Stimulated activated naive CD4-positive, alpha-beta T cell treated with Interleukin-2 at 50 U/mL for 16 hours (primary cell): ENCODE measurements at places on chromosomes 1 and 21.

- DNase-seq = no peak
Observed at GRCh38 chr1:172976222-172977041, 74.3 kb downstream of the TNFSF18 start.

DNA sequence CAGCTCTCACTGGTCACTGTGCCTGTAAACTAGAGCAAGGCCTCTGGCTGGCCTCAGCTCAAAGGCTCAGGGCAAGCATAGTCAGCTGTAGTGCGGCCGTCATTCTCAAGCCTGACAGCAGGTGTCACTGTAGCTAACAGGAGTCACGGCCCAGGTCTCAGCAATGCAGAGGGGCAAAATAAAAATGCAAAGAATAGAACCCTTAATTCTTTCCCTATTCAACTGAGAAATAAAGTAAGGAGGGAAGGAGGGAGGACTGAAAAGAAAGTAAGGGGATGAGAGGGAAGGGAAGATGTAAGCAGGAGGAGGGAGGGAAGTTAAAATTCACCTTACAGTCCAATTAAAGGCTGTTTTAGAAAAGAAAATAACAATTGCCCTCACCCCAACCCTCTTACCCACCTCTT lies 106.1 kb downstream of the KIAA0319L start:
- peak; percentile 70 for DNase-seq

DNA sequence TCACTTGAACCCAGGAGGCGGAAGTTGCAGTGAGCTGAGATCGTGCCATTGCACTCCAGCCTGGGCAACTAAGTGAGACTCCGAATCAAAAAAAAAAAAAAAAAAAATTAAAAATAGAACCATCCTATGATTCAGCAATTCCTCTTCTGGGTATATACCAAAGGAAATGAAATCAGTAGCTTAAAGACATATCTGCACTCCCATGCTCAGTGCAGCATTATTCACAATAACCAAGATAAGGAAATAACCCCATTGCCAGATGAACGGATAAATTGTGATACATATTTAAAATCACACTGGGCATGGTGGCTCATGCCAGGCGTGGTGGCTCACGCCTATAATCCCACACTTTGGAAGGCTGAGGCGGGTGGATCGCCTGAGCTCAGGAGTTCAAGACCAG lies 23.8 kb downstream of the ALDH9A1 start:
- no peak for DNase-seq

DNA sequence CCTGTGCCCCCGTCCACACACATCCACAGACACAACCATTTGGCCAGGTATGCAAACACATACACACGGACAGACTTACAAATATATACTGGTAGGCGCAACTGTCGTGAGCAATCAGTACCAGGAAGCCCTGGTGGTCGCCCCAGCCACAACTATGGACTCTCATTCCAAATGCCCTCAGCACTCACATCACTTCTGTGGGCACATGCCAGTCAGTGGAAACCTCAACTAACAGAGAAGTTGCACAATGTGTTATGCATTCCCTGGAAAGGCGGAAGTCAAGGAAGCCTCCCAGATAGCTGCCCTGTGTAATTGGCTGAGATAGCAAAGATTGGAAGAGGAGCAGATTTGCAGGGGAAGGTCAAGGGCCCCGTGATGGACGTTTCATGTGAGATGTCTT lies 1.4 kb upstream of the HEYL start:
- no peak for DNase-seq

DNA sequence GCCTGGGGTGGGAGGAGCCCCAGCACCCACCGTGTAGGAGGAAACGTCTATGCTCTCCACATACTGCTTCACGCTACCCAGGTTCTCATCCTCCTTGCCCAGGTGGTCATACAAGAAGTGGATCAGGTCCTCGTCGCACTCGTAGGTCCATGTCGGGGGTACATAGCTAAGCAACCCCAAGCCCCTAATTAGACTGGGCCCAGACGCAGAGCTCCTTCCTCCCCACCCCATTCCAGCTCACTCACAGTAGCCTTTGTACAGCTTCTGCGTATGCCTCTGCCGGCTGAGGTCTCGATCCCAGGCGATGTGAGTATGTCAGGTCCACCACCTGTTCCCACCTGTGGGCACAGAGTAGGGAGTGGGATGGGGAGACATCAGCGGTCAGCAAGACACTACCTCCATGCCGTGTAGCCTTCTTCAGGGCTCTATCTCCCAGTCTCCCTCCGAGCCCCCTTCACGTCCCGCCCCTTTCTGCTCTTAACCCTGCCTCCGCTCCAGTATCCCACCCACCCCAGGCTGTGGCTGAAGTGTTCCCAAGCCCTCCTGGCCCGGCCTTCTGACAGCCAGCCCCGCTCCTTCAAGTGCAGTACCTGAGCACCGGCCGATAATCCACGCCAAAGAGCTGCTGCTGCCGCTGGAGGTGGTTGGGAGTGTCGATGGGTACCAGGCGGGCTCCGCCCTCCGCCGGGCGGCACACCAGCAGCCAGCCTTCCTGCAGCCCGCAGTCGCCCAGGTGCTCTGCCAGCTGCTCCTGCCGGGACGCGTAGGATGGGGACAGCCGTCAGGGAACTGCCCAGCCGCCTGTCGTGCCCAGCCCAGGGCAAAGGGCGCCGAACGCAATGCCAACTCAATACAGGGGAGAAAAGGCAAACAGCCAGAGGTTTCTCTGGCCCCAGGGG lies 919 bp downstream of the HECTD3 start:
- peak; percentile 19 for DNase-seq

DNA sequence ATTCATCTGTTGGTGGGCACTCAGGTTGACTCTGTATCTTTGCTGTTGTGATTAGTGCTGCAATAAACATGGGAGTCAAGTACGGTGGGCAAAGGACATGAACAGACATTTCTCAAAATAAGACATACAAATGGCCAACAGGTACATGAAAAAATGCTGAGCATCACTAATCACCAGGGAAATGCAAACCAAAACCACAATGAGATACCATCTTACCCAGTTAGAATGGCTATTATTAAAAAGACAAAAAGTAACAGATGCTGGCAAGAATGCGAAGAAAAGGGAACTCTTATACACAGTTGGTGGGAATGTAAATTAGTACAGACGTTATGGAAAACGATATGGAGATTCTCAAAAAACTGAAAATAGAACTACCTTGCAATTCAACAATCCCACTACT lies 98.9 kb downstream of the TMEM53 start:
- DNase-seq = no peak

DNA sequence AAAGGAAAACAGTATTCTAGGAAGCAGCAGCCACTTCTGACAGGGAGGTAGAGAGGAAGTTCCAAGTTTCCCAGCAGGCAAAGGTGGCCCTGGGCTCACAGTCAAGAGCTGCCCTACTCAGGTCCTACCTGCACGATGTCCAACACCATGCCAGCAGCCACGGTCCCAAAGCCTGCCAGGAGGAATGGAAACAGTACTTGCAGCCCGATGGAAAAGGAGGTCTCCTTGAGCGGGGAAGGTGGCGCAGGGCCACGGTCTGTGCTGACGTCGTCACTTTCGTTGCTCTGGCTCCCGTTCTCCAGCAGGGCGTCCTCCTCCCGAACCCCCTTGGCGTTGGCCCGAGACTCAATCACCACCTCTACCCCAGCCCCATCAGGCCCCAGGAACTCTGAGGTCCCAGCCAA lies 3.1 kb downstream of the SLC41A1 start:
- no peak for DNase-seq

- DNase-seq = no peak
Observed at GRCh38 chr1:58754683-58755467, 29.0 kb downstream of the JUN start.

- DNase-seq = no peak
Observed at GRCh38 chr1:97820470-97821188, 100.2 kb downstream of the DPYD start.

DNA sequence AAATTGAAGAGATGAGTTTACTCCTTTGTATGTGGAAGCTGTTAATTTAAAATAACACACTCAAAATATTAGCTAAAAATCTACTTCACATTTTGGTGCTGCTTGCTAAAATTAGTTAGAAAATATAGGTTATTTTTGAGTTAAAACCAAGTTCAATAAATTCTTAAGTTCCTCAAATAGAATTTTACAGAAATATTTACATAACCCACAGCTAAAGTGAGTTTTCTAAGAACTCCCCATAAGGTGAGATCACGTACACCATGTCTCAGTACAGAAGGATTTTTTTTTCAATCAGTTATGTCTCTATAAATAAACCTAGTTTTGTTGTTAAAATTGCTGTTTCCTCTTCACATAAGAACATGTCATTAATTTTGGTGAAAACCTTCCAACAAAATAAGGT lies 108.0 kb downstream of the SDCCAG8 start:
- no peak for DNase-seq

DNA sequence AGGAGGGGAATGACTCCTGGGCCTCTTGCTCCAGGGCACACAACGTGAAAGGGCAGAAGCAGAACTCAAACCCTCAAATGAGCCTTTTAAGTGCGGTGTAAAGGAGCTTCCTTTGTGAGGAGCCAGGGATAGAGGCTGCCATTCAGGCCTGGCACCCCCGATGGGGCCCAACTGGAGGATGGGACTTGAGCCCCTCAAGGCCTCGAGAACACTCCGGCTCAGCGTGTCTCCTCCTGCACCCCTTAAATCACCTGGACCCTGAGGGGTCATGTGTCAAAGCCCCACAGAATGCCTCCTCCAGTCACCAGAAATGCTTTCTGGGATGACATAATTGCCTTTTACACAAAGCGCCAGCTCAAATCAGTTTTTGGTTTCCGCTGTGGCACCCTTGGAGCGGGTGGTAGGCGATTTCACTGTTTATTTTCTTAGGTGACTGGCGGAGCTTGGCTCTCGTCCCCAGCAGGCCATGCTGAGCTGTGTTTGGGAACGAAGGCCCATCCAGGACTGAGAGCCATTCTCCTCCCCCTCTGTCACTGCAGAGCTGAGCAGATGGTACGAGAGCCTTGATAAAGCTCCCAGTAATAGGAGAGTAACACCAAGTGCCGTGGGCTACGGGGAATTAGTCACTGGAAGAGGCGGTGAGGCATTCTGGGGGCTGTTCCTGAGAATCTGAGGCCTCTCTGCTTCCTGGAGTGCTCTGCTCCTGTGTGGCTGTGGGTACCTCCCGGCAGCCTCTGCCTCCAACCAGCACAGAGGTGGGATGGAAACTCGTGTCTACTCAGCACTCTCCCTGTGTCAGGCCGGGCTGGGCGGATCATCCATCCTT lies 163.0 kb downstream of the GRIK3 start:
- no peak for DNase-seq

DNA sequence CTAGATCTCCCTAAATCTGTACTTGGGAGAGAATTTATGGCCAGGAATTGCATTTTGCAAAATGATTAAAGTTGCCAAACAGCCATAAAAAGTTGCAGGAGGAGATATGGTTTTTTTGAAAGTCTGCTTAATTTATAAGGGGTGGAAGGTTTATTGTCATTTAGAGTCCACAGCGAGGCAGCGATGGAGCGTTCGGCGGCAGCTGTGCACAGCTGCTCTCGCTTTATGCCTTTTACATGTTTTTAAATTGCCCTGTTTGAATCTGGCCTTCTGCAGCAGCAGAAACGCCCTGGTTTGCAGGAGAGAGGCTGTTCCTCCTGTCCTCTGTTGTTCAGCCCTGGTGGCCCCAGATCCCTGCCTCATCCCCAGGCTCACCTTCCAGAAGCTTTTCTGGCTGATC lies 144.9 kb upstream of the POU3F1 start:
- no peak for DNase-seq

DNA sequence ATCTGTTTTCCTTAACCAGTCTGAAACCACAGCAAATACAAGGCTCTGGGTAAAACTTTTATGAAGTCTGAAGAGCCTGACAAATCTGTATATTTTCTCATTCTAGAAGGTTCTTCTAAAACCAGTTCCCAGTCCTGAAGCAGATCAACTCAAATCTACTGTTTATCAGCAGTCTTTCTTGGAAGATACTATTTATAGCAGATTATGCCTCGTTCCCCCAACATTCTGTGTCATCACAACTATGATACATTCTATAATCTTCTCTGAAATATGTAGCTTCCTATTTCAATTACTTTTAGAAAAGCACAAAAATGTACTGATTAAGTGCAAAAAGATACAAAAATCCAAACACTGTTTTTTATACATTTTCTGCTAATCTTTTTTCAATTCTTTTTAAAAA lies 67.5 kb downstream of the NIBAN1 start:
- DNase-seq = no peak

DNA sequence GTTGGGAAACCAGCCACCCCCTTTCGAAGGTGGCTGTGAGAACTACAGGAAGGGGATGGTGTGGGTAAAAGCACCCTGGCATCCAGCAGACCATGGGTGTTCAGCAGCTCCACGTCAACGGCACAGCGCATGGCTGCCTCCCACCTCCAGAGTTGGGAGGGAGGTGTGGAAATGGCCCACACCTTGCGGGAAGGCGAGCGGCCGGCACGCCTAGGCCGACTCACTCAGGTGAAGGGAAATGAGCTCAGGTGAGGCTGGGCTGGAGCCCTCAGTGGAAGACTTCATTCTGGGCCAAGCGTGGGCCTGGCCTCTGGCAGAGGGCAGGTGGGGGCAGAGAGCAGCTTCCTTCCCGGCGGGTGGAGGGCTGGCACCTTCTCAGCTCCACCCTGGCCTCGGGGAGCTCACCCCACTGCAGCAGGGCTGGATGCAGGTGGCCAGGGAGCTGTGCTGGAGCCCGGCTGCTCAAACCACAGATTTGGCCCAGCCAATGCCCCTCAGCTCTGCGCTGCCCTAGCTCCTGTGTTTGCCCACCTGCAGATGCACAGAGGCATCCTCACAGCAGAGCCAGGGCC lies 24.8 kb upstream of the ALDH4A1 start:
- DNase-seq = peak; percentile 54

- no peak for DNase-seq
Observed at GRCh38 chr21:25461725-25462124, 145.6 kb downstream of the MRPL39 start.

- no peak for DNase-seq
Observed at GRCh38 chr1:220990427-220991339, 111.4 kb downstream of the HLX start.

DNA sequence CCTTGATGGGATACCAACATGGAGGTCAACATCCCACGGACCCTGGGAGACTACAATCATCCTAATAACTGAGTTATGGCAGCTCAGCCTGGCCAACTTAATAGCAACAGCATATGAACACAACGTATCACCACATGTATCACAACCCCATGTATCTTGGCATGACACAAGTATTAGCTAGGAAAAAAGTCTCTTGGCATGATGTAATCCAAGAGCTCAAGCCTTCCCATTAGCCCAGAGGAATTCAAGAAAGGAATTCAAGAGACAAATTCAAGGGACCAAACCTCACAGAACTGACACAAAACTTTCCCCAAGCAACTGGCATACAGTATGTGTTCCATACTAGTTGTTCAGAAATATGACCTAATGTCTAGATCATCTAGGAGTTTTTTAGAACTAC lies 100.9 kb upstream of the HMGB4 start:
- no peak for DNase-seq

GRCh38 chr1:156596426-156596825 lies 4.8 kb downstream of the NAXE start:
- DNase-seq = no peak

DNA sequence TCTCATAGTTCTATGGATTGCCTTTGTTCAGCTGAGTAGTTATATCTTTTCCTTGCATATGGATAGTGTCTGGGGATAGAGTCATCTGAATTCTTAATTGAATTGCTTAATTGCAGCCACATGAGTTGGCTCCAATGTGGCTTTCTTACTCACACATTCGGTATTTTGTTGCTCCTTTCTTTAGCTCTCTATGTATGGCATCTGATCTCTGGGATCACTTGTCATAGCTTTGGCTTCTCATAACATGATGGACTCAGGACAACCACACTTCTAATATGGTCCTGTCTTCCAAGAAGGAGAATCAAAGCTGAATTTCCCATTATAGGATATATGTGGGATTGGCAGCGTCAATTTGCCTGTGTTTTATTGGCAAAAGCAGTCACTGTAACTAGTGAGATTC lies 716.2 kb downstream of the NCAM2 start:
- no peak for DNase-seq
